ENCODE measurements at places on chromosomes 4 and X.

DNA sequence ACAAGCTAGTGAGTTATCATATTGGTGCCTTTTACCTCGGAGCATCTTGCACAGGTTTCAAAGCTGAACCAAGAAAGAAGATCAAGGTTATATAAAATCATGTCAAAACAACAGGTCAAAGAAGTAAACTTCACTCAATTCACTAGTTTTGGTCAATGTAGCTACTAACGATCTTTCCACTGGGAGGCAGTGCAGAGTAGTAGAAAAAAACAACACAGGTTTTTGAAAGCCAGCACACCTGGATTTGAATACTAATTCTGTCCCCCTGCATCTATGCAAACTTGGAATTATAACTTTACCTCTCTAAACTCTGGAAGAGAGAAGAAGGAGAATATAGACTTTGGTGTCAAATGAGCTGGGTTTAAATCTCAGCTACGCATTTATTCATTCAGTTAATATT, 266.1 kb downstream of the GRIA3 start:
- no peak for DNase-seq

GRCh38 chrX:29090811-29091210, 503.6 kb downstream of the IL1RAPL1 start:
- DNase-seq: no peak

- no peak for DNase-seq
These were observed 53.1 kb downstream of the ARHGEF38 start for GRCh38 chr4:105605493-105605892.

GRCh38 chr4:170011921-170012628, 14.1 kb downstream of the MFAP3L start:
- DNase-seq: no peak

DNA sequence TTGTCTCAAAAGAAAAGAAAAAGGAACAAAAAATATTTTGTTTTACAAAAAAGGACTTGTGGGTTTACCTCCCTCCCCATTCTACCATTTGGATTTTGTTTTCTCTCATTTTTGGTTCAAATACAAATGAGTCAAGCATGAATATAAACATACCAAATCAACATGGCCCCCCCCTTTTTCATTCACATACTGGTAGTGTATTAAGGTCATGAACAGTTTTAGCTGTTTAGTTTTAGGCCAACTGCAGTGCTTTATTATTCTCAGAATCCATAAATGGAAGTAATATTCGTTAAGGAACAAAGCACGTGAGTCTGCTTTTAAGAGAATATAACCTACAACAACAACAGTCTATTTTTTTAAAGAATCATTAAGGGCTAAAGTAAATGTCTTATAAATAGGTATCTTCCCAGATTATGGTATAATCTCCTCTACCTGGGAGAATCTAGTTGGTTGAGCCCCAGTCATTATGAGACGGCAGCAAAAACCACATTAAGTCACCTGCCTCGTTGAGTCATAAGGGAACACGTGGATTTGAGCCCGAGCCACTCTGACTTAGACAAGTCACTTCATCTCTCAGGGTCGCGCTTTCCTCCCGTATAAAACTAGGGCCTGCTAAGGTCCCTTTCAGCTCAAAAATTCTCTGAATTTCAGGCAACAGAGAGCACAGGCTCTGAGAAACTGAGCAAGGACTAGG, 26.7 kb downstream of the BCLAF3 start:
- DNase-seq: no peak

DNA sequence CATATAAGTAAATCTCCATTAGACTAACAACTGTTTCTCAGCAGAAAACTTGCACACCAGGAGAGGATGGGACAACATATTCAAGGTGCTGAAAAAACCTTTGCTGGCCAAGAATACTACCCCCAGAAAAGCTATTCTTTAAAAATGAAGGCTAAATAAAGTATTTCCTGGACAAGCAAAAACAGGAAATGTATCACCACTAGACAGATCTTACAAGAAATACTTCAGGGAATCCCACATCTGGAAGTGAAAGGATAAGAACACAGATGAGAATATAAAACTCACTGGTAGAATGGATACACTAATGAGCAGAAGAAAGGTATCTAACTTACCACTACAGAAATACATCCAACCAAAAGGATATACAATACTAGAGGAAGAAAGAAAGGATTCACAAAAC, 27.0 kb upstream of the ADH1C start:
- DNase-seq: no peak

DNA sequence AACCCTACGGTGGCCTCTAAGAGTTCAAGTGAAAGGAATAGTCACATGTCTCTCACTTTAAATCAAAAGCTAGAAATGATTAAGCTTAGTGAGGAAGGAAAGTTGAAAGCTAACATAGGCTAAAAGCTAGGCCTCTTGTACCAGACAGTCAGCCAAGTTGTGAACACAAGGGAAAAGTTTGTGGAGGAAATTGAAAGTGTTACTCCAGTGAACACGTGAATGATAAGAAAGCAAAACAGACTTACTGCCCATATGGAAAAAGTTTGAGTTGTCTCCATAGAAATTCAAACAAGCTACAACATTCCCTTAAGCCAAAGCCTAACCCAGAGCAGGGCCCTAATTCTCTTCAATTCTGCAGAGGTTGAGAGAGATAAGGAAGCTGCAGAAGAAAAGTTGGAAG, 51.5 kb upstream of the RAB9B start:
- no peak for DNase-seq

GRCh38 chr4:55251342-55251741, 94.7 kb upstream of the SRD5A3 start:
- no peak for DNase-seq

DNA sequence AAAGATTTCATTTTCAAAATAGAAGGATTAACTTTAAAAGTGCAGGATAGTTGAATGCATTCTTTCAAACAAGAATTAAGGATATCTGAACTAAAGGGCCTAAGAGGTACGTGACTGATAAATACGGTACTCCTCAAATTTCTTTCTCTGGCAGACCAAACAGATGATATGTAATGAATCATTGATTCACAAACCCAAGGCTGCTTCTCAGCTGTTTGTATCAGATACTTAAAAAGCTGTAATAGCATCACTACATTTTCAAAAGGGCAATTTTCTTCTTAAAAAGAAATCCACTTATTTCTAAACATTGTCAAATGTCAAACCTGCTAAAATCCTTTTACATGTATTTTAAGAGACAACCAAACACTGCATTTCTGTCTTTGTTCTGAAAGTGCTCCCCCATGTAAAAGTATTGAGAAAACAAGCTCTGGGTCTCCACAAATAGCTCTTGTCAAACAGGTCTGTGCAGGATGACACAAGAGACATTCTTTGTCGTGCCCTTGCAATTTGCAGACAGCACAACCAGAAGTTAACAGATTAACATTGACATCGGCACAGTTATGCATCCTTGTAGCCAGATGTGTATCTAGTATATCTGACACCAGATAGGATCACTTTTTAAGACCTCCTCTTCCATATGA, 82.0 kb downstream of the MANBA start:
- DNase-seq: no peak

- DNase-seq: no peak
These were observed 16.4 kb downstream of the FAM193A start for GRCh38 chr4:2552806-2553205.

- DNase-seq: no peak
These were observed 64.3 kb upstream of the CCDC160 start for GRCh38 chrX:134172588-134173259.

- DNase-seq: no peak
These were observed 213.2 kb downstream of the KDR start for GRCh38 chr4:54912155-54912554.

DNA sequence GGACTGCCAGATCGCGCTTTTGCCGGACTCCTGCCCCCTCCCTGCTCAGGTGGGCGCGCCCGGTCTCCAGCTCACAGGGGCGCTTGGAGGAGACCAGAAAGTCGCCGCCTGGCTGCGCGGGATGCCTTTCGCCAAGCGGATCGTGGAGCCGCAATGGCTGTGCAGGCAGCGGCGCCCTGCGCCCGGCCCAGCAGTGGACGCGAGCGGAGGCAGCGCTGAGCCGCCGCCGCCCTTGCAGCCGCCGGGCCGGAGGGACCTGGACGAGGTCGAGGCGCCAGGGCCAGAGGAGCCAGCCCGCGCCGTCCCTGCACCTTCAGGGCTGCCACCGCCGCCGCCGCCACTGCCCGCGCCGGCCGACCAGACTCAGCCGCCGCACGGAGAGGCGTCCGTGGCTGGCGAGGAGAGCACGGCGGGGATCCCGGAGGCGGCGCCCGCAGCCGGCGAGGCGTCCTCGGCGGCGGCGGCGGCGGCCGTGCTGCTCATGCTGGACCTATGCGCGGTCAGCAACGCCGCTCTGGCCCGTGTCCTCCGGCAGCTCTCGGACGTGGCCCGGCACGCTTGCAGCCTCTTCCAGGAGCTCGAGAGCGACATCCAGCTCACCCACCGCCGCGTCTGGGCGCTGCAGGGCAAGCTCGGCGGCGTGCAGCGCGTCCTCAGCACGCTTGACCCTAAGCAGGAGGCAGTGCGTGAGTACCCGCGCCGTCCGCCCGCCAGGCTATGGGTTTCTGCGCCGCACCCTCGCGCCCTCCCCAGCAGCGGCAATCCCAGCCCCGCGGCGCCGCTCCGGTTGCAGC, 834 bp downstream of the NHS start:
- DNase-seq: no peak

GRCh38 chr4:61805227-61805626, 605.1 kb downstream of the ADGRL3 start:
- DNase-seq: no peak

- DNase-seq: no peak
These were observed 43.9 kb downstream of the CC2D2A start for GRCh38 chr4:15513545-15513944.

DNA sequence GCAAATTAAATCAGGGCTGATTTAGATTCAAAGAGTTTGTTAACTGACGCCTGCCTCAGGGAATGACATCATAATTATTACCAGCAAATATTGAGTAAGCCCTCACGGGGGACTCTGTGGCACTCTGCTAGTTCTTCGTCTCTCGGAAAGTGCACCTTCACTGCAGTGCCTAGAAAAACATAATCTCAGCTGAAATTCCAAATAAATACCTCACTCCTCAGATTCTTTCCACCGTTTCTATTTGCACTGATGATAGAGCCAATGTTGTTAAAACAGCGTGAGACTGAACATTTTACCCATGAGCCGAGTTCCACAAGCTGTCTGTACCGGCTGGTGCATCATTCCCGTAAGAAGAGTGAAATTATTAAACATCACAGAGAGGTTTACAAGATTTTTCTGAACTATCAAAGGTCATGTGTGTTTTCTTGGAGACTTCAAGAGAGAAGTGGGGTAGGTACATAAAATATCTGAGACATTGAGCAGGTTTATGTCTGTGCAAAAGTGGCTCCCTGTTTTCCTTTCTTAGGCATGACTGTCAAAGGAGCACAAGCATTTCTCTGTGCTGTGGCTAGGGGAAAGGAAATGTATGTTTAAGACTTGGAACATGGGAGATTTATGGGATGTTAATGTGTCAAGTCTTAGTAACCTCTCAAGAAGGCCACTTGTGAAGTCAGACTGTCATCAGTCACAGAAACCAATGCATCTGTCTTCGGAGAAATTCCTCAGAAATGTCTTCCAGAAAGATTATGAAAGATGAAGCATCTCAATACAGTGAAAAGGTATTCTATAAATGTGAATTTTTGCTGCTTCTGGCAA, 119.6 kb downstream of the CBLL2 start:
- DNase-seq: no peak

DNA sequence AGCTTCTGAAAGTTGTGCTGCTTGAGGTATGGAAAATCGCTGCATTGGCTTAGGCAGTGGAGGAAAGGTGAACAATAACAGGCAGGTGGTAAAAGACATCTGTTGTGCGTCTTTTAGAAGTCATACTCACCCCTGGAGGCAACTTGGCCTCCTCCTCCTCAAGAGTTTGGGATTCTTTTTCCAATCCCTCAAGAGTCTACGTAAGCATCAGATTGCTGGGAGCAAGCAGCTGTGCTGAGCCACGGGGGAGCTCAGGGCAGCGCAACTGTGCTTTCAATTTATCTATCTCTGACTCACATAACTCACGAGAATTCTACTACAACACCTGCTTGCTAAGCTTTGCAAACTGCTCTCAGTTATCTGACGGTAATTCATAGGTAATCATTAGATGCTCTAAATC, 6.4 kb upstream of the RBMX2 start:
- DNase-seq: no peak

DNA sequence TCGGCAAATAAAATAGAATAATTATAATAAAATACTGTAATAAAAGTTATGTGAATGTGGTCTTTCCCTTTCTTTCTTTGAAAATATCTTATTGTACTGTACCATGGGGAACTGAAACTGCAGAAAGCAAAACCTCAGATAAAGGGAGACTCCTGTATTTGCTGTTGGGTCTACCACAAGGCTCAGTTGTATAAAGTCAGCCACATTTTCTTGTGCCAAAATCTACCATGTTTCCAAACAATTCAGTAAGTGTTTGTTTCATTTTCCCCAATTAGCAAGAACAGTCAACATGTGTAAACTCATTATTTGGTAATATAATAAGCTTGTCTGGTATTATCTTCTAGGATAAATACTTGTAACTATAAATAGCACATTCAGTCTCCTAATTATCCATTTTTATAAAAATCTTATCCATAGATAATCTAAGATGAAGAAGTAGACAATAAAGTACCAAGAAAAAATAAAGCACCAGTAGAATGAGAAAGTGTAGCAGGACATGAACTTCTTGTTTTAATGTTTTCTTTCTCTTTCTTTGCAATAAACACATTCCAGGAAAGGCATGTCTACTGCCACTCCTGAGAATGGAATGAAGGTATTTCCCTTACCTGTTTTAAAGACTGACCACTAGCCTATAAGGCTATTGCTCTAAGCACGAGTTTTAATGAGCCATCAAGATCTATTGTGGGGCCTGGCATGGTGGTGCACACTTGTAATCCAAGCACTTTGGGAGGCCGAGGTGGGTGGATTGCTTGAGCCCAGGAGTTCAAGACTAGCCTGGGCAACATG, 15.0 kb upstream of the OTUD4 start:
- no peak for DNase-seq

DNA sequence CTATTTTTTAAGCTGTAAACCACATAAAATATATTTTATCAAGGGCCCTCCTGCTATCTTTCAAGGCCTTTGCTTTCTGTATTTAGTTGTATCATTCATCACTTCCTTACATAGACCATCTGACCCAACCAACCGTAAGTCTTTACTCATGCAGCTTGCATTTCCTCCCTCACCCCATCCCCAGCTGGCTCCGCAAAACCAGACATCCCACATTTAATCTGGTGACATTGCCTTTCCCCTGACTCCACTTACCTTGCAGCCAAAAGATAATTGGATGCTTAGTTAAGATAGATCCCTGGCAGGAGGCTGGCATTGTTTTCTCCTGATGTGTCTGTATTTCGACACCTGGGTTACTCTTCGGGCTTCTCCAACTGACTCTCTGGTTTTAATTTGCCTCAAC, 183.7 kb upstream of the LDB2 start:
- no peak for DNase-seq

- DNase-seq: no peak
These were observed 830 bp upstream of the MSANTD1 start for GRCh38 chr4:3248178-3248480.

Data from bone marrow (tissue), 2 donors.